ENCODE measurements at places on chromosomes 13 and 19.

DNA sequence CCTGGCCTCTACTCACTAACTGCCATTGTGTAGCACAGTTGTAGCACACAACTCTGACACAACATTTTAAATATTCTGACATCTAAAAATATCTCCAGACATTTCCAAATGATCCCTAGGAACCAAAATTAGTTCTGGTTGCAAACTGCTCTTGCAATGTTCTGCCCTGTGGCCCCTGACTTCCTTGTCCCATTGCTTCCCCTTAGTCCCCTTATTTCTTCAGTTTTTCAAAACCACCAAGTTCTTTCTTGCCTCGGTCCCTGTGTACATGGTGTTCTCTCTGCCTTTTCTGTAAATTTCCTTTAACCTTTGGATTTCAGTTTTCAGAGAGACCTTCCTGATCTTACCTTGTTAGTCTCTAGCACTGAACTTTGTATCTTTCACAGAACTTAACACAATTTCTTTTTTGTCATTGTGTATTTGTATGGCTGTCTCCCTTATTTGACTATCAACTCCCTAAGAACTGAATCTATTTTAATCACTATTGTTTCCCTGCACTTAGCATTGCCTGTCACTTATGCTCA lies 87.6 kb upstream of the MLNR start:
- DNase-seq: no peak

DNA sequence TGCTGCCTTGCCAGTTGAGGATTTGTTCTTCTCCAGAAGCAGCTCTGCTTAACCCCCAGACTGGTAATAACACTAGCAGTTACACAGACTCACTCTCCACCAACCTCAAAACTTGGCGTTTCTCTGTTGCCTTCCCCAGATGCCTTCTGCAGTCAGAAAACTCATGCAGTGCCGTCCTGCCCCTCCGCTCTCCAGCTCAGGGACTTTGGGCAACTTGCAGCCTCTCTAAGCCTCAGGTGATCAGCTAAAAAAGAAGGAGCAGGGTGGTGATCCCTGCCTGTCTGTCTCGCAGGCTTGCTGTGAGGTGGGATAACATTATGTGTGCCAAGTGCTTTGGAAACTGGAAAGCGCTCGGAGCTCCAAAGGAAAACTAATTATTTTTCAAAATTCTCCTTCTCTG lies 391.6 kb downstream of the HS6ST3 start:
- no peak for DNase-seq

DNA sequence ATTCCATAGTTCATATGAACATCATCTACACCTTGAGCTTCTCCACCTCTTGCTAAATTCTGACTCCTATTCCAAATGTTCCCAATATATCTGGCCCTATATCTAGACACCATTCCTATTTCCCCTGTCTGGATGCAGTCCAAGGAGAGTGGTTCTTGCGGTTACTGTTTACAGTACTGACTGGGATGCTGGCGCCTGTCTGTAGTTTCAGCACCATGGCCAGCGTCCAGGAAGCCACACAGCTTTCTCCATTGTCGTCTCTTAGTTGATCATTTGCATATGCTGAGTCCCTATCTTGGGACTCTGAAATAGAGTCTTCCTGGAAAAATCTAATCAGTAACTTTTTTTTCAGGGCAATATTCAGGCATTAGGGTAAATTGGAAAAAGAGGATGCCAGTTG lies 14.9 kb downstream of the LAIR2 start:
- peak; percentile 42 for DNase-seq

DNA sequence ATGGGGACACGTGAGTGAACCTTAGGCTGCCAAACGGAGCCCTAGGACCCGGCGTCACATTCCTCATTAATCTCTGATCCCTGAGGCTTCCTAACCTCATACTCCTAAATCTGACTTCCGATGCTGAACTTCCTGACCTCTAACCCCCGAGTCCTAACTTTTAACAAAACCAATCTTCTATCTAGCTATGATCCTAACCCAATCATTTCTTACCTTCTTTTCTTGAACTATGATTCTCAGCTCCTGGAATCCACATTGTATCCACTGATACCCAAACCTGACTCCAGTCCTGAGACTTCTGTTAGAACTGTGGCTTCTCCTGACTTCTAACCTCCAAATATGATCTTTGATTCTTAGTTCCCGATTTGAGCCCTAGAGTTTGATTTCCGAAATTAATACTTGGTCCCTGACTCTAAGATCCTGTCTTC lies 447 bp downstream of the NFKBIB start:
- DNase-seq: no peak

GRCh38 chr19:51108805-51109146 lies 567 bp upstream of the CTU1 start:
- DNase-seq: no peak

- no peak for DNase-seq
These were observed 5.4 kb upstream of the LYPD5 start for GRCh38 chr19:43807651-43808050.

DNA sequence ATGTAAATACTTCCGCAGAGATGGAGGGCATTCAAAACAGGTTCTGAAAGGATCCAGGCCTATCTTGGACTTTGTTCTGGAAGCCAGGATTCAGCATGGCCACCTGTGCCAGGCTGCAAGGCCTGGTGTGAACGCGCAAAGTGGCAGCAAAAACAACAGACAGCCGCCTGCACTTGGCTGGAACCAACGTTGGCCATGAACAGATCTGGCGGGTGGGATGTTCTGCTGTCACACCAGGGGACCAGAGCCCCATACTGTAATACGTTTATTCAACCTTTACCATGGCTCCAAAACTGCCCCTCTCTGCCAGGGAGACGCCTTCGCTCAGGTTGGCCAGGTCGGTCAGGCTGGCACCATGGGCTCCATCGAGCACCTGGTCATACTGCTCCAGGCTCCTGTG lies 69.7 kb downstream of the EPS15L1 start:
- DNase-seq: no peak

GRCh38 chr13:113875837-113876281 lies 12.0 kb upstream of the GAS6 start:
- no peak for DNase-seq

- no peak for DNase-seq
These were observed 13.6 kb downstream of the CFD start for GRCh38 chr19:873084-873483.

GRCh38 chr19:2814426-2814825 lies 5.2 kb upstream of the ZNF554 start:
- no peak for DNase-seq

GRCh38 chr13:44557986-44558385 lies 18.1 kb downstream of the TSC22D1 start:
- no peak for DNase-seq
